Cardiac atrium fibroblast (primary cell): ENCODE measurements at places on chromosomes 7 and 10. TPM values are rescaled to one million over a fixed set of nuclear protein-coding genes. Genes with fewer than 3 reads are reported as not detected.

RBM17 gene
- total RNA-seq: 19.9 and 24.8 TPM in 2 replicates

CPED1 gene
- 10.5 and 11.4 TPM in 2 replicates for total RNA-seq

PSD gene
- 0.72 and 1.1 TPM in 2 replicates for total RNA-seq

CYP2C19 gene
- total RNA-seq: not detected in 2 replicates
